Left lobe of liver (tissue), 2 donors: ENCODE measurements at places on chromosomes 4 and X. TPM values are rescaled to one million over a fixed set of nuclear protein-coding genes. Genes with fewer than 3 reads are reported as not detected.

PHEX gene
- total RNA-seq = not detected

BTC gene
- 0.20 TPM for total RNA-seq

IRS4 gene
- total RNA-seq = not detected

MORC4 gene
- total RNA-seq = 8.5 TPM

TMEM164 gene
- 1.8 TPM for total RNA-seq

LUZP4 gene
- not detected for total RNA-seq

FGF2 gene
- 1.2 TPM for total RNA-seq

ARR3 gene
- not detected for total RNA-seq

ARHGAP6 gene
- 0.65 TPM for total RNA-seq

SLC6A14 gene
- total RNA-seq = 0.05 TPM

F8A2 gene
- 7.7 TPM for total RNA-seq

PRDM5 gene
- 0.23 TPM for total RNA-seq

EGFL6 gene
- total RNA-seq = not detected

SLC7A11 gene
- total RNA-seq = 0.13 TPM

CACNA1F gene
- not detected for total RNA-seq

SRPK3 gene
- total RNA-seq = not detected

SLC4A4 gene
- 24.6 TPM for total RNA-seq

PDCL2 gene
- not detected for total RNA-seq

IQSEC2 gene
- total RNA-seq = 2.5 TPM

OTC gene
- 94.6 TPM for total RNA-seq

NPY2R gene
- total RNA-seq = not detected

CDKN2AIP gene
- 6.8 TPM for total RNA-seq

HMGB3 gene
- total RNA-seq = 33.0 TPM

CLCN5 gene
- total RNA-seq = 24.8 TPM

PCDH7 gene
- total RNA-seq = 1.5 TPM

SOWAHD gene
- total RNA-seq = 0.45 TPM

ADGRG4 gene
- 0.13 TPM for total RNA-seq

GRID2 gene
- not detected for total RNA-seq

IL9R gene
- not detected for total RNA-seq

TBX22 gene
- total RNA-seq = not detected

PNPLA4 gene
- total RNA-seq = 15.6 TPM

SPATA4 gene
- not detected for total RNA-seq
